Activated naive CD4-positive, alpha-beta T cell (primary cell): ENCODE measurements at places on chromosomes 6 and 20.

DNA sequence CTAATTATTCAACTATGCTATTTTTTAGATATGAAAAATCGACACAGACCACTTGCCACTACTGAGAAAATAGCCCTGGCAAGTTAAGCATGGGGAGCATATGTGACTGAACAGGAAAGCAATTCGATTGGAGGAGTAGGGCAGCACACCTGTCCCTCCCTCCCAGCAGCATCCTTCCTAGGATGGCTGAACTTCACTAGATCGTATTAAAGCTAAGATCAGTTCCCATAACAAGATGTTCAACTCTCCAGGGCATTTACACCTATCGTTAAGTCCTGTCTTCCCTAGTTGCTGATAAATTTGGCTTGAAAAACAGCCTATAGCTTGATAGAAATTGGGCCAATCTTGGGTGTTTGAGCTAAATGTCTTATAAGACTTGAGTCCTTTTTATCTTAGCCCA, 7.0 kb downstream of the PPP1R10 start:
- no peak for DNase-seq

- no peak for DNase-seq
These were observed 203.8 kb upstream of the PCSK2 start for GRCh38 chr20:17023036-17023435.

- DNase-seq, result no peak
These were observed 625.4 kb downstream of the QKI start for GRCh38 chr6:164039954-164040375.

DNA sequence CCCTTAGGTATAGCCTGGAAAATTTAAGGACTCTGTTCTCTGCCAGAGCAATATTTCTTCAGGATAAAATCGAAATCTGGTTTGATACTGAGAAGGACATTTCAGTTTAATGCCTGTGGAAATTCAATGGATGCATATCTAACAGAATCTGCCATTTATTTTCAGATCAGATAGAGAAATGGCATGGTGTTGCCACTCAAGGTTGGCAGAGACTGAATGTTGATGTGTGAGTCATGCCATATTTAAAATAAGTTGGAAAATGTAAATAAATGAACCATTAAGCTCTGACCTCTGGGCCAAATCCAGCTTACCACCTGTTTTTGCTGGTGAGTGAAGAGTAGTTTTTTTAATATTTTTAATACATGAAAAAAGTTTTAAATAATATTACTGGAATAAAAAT, 594.6 kb downstream of the DOK5 start:
- no peak for DNase-seq

- DNase-seq, result no peak
These were observed 20.5 kb upstream of the CDKN1A start for GRCh38 chr6:36657942-36658544.

GRCh38 chr6:1705183-1705582, 95.5 kb downstream of the FOXC1 start:
- DNase-seq, result no peak

GRCh38 chr20:50224531-50225255, 34.1 kb downstream of the CEBPB start:
- DNase-seq, result no peak

DNA sequence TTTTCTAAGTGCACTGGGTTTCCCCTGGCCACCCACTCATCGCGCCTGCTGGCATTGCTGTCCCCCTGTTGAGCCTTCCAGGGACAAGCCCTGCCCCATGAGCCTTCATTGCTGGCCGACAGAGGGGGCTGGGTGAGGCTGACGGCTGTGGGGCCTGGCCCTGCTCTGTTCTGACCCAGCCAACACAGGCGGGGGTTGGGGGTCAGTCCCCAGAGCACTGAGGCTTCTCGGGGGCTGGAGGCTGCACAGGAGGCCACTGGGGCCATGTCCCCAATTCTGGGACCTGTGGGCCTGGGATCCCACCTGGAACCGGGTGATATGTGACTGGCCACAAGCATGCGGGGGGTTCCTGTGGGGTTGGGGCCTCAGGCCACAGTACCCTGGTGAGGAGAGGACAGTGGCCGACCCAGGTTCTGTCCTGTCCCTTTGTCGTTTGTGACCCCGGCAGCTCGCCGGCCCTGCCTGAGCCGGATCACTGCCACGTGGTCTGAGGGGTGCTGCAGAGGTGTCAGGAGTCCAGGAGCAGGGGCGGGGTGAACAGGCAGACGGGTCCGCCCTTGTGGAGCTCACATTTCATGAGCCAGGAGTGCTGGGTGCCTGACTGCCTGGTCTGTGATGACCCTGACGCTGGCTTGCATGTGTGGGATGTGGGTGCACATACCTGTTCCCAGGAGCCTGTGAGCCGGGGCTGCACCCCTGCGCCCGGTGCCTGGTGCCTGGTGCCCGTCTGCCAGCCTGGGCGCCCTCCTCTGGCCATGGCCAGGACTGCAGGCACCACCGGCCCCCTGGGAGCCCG, 2.1 kb upstream of the COL20A1 start:
- peak; percentile 47 for DNase-seq

DNA sequence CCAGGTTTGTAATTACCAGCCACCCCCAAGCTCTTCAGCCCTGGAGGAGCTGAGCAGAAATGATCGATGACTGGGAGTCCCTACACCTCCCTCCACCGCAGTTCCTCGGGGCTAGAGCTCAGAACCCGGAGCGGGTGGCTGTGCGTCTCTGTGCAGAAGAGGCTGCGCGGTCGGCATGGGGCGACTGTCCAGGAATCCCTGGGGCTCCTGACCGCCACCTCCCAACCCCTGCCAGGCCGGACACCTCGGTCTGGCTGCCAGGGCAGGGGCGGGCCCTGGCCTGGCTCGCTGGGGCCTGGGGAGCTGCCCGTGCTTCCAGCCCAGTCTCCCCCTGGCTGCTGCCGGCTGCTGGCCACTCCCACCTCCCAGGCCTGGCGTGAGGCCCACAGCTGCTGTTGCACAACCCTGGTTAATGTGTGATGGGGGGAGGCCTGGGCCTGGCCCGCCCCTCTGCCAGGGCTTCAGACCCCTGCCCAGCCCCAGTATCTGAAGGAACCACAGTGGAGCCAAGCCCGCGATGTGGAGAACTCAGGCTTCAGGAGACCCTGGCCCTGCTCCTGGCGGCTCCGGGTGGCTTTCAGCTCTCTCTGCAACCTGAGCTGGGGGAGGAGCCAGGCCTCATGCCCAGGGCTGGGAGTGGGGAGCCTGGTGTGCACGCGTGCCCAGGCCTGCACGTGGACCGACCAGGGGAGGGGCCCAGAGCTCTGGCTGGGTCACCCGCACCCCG, 1.2 kb downstream of the SLC2A4RG start:
- no peak for DNase-seq

- no peak for DNase-seq
These were observed 7.8 kb upstream of the CDH4 start for GRCh38 chr20:61244213-61244612.

- no peak for DNase-seq
These were observed 33.7 kb upstream of the ELOVL5 start for GRCh38 chr6:53382421-53382820.

DNA sequence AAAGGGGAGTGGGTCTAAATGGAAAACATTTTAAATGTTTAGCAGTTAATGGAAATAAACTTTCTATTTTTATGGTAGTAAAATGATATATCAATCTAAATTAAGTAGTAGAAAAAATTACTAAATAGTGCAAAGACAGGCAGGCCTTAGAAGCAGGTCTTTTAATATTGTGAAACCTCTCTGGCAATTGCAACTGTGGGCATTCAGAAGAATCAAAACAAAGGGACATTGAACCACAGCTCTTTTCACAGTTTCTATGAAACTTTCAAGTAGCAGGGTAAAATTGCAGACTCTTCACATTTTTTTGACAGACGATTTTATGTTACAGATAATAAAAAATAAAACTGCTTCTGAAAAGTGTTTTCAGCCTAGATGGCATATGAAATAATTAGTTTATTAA, 533.7 kb downstream of the BCKDHB start:
- no peak for DNase-seq

DNA sequence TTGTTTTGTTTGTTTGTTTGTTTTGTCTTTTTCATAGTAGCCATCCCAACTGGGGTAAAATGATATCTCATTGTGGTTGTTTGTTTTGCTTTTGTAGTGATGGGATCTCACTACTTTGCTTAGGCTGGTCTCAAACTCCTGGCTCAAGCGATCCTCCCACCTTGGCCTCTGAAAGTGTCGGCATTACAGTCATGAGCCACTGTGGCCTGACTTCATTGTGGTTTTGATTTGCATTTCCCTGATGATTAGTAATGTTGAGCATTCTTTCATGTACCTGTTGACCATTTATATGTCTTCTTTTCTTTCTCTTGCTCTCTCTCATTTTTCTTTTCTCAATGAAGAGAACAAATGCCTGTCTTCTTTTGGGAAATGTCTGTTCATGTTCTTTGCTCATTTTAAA, 30.8 kb upstream of the HLA-DOA start:
- DNase-seq, result no peak

DNA sequence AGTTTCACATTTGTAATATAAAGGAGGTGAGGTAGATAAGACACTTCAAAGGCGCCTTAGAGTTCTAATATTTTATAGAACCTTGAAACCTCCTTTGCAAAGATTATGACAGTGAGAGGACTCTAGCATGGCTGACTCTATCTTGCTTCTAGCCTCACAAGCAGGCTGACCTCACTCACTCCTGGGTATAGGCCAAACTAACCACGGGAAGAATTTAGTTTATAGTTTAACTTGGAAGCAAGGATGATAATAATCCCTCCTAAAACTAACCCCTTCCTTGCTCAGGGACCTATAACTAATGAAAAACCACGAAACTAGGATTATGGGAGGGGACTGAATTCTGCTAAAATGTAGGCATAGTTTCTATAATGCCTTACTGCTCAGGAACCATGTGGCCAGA, 84.3 kb downstream of the FILIP1 start:
- DNase-seq, result no peak

DNA sequence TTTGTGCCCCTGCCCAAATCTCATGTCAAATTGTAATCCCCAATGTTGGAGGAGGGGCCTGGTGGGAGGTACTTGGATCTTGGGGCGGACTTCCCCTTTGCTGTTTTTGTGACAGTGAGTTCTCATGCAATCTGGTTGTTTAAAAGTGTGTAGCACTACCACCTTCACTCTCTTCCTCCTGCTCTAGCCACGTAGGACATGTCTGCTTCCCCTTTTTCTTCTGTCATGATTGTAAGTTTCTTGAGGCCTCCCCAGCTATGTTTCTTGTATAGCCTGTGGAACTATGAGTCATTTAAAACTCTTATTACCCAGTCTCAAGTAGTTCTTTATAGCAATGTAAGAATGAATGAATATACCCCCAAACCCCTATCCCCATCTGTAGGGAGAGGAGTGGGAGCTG, 1013.7 kb upstream of the MAP3K7 start:
- DNase-seq, result no peak

DNA sequence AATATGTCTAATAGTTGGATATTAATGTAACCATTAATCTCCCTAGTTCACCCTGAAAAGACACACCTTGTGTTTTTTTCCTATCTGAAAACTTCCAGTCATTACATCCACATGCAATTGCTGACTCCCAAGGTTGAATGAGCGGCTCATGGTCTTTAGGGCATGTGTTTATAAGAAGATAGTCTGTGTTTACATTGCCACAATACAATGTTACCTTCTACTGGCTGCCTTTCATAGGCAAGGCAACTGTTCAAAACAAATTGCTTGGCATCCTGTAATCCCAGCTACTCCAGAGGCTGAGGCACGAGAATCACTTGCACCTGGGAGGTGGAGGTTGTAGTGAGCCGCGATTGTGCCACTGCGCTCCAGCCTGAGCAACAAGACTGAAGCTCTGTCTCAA, 86.8 kb upstream of the SHLD1 start:
- DNase-seq, result no peak

GRCh38 chr6:40152701-40153436, 218.6 kb upstream of the MOCS1 start:
- DNase-seq, result no peak

DNA sequence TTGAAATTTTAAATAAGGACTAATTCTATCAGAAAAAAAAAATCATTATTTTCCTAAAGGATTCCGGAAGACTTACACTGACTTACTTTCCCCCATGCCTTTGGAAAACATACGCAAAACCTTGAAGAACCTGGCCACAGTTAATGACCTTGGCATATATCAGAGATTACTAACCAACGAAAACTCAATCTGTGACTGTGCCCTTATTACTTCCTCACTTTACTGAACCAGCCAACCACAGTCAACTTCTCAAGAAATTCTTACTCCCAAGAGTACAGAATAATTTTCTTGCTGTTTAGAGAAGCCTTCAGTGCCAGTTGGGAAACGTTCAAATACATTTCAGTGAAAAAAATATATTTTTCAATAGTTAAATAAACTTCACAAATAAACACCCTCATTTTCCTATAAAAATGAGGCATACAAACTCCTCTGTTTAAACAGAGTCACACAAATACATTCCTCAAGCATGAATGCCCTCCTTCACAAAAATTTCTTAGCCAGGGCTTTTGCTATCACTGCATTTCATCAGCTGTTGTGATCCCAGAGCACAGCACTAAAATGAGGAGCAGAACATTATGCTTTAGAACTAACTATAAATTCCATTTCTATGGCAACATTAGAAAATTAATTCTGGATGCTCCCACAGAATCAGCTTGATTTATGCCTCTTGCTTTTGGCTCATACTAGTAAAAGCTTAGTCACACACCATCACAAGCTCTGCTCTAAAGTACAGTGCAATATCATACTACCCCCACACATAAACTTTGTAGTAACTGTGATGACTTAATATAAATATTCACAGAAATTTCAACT, 117.6 kb downstream of the DST start:
- no peak for DNase-seq

DNA sequence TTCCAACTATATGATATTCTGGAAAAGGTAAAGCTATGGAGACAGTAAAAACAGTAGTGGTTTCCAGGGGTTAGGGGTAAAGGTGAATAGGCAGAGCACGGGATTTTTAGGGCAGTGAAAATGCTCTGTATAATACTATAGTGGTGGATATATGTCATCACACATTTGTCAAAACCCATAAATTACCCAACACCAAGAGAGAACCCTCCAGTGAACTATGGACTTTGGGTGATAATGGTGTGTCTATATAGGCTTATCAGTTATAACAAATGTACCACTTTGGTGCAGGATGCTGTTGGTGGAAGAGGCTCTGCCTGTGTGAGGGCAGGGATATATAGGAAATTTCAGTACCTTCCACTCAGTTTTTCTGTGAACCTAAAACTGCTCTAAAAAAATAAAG, 149.9 kb downstream of the GPX5 start:
- no peak for DNase-seq

DNA sequence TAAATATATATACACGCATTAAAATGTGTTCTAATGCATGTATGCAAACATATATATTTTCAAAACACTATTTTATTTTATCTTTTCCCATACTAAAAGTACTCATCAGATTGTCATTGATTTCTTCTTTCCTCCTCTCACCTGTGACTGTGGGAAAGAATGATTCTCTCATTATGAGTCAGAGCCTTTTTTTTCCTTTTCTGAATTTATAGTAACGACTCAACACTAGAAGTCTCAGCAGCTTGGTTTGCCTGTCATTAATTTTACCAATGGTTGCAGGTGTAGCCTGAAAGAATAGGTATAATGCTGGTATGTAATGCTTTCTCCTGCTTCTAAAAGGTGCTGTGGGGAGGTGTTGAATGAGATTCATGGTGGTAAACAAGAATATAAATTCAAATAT, 328.7 kb downstream of the UTRN start:
- DNase-seq, result no peak
